ENCODE measurements at places on chromosomes 1 and 21.
A peak's percentile ranks its signal among the peaks of the same experiment; 100 is the strongest.

GRCh38 chr1:5917591-5918274, 74.5 kb downstream of the NPHP4 start:
- DNase-seq = no peak

DNA sequence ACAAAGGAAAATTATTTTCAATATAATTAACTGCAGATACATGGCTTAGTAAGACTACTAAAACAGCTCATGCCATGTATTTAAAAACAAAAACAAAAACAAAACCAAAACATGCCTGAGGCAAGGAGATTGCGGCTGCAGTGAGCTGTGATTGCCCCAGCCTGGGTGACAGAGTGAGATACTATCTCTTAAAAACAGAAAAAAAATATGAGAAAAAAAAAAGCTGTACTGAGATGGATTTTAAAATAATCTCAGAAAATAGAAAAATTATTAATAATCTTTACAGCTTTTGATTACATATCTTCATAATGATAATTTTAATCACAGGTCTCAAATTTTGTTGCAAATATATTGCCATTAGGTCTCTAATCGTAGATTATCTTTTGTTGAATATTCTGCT, 24.0 kb upstream of the LIN9 start:
- DNase-seq = no peak

GRCh38 chr21:46082963-46083790, 14.7 kb upstream of the COL6A2 start:
- DNase-seq = peak; percentile 61

DNA sequence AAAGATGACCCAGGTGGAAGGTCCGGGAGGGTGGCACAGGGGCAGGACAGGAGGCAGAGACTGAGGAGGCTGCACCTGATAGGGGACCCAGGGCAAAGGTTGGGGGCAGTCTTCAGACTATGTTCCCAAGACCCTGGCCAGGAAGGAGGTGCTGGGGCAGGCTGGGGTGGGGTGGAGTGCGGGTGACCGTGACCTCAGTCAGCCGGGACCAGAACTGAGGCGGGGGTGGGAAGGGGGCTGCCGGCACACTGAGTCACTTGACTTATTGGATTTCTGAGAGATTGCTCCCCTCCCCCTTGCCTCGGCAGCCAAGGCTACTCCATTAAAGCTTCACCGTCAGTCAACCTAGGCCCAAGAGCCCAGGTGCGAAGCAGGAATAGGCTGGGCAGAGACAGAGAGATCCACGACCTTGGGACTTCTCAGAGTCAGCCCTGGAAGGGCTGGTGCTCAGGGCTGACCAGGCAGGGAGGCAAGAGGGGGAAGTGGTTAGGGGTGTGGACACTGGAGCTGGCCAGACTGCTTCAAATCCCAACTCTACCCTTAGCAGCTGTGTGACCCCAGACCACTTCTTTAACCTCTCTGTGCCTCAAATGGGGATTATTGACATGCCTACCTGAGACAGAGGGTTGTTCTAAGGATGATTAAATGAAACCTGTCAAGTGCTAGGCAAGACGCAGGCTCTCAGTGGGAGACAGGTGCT, 47.9 kb upstream of the LAPTM5 start:
- no peak for DNase-seq

DNA sequence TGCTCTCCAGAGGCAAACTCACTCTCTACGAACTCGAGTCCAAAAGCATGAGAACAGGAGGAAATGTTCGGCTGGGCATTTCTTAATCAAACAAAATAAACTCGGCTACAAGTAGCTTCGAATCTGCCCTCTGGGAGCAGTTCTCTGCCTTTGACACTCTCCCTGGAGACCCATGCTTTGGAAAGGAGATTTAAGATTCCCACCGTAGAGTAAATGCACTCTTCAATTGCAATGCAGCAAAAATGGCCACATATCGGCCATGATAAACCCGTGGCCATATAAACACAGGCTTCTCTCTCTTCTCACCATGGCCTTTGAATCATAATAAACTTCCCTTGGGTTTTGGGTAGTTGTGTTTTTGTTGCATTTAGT, 215.4 kb downstream of the TOMM20 start:
- no peak for DNase-seq

- no peak for DNase-seq
Measured at GRCh38 chr1:242211254-242212022, 212.5 kb upstream of the MAP1LC3C start.

DNA sequence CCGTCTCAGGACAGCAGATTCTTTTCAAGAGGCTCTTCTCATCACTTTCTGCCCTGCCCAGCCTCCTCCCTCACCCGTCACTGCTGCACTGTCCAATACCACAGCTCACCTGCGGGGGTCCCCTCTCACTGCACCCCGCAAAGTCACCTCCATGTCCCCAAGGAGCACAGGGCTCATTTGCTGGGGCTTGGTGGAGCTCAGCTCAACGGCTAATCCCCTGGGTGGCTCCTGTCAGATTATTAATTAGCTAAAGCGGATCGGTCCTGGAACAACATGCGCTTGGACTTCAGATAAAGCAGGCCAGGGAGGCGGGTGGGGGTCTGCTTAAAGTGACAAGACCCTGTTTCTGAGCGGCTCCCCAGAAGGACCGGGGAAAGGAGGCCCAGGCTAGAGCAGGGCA, 43.1 kb downstream of the CASZ1 start:
- no peak for DNase-seq

DNA sequence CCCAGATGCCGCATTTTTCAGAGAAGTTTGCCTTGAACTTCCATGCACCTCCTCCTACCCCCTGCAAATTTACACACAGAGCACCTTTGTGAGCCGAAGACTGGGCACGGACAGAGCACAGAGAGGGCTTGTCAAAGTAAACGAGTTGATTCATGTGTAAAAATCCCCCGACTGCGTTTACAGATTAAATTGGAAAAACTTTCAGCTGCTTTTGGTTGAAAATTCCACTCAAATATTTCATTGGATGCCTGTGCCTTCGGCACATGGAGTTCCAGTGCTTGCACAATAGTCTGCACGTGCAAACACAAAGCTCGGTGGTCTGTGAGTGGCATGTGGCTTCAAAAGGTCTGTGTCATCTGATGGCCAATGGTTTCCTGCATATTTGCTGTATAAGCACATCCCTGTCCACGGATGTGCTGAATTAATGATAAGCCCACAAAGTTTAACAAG, 177.5 kb downstream of the SETD4 start:
- DNase-seq = no peak

- no peak for DNase-seq
Measured at GRCh38 chr21:29335720-29336119, 37.0 kb downstream of the BACH1 start.

- no peak for DNase-seq
Measured at GRCh38 chr1:156513185-156513584, 12.6 kb upstream of the MEF2D start.

DNA sequence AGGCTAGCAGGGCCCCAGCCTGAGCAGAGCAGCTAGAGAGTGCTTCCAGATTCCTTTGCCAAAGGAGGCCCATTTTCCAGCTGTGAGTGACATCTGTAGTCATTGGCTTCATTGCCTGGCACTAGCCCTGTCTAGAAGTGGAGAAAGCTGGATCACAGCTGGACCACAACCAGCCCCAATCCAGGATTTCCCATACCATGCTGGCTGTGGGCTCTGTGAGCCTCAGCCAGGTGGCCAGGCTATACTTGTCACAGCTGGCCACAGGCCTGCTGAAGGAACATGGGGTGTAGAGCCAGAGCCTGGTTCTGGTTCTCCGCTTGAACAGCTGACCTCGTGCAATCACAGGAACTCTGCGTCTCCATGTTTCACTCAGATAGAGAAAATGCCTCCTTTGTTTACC, 36.6 kb downstream of the RIMKLA start:
- no peak for DNase-seq

- no peak for DNase-seq
Measured at GRCh38 chr1:236085545-236086159, 20.8 kb upstream of the NID1 start.

DNA sequence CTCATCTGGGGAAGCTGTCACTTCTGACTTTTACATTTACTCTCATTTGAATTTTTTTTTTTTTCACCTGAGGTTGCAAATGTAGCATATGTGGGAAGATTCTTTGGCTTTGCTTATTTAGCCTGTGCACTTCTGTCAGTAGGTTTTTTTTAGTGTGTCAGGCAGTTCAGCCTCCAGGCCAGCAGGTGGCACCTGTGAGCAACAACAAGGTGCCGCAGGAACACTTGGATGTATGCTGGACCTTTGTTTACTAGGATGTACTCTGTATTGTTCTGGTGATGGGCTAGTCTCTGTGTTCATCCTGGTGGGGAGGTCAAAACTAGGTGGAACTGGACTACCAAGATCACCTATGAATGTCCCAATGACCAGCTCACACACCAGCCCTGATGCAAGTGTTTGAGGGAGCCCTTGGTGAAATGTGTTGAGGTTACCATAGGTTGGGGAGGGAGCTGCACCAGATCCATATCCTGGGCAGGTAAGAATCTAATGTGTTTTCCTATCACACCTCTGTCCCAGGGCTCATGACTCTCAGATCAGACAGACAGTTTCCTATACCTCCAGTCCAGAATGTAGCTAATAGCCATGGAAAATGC, 618.2 kb downstream of the BRINP3 start:
- DNase-seq = no peak

- DNase-seq = no peak
Measured at GRCh38 chr1:90513956-90514355, 203.1 kb downstream of the BARHL2 start.

DNA sequence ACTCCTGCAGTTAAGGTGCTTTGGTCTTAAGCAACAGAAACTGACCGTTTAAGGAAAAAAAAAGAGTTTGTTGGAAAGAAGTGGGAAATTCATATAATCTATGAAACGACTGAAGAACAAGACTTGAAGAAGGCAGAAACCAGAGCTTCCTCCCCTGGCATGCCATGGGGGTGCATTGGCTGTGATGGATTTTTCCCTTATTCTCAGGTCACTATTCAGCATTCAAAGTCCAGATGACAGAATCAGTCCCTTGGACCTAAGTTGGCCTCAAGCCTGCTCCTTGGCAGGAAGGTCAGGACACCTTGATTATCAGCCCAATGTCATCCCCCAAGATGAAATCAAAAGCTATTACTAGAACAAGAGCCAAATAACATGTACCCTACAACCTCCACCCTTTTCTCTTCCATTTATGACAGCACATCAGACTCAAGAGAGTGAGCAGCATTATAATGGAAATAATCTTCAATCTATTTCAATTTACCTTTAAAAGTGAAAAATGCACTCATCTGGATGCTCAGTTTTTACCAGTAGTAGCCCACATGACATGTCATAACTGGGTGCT, 15.8 kb upstream of the TMEM9 start:
- no peak for DNase-seq

GRCh38 chr21:28256420-28256831, 736.3 kb downstream of the LTN1 start:
- DNase-seq = no peak

DNA sequence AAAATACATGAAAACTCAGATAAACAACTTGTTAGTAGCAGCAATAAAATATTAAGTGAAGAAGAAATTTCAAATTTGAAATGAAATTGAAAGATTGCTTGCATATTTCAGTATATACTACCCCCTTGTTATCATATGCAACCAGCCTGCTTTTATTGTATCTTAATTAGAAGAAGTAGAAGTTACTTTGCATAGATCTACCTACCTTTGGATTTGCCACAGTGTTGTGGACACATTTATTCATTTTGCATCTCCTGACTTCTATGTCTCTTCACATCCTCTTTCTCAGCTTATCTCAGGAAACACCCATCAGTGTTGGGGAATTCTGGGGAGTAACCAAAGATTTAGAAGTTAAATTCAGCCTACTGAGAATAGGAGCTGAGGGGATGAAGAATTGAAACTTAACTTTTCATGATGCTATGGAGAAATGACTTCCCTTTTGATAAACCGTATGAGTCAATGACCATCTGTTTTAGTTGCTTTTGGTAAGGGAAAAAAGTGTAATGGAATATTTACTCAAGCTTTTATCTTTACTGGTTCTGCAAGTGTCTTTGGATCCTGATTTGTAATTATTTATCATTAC, 96.9 kb downstream of the RGL1 start:
- DNase-seq = no peak

GRCh38 chr1:15296585-15297321, 49.7 kb downstream of the FHAD1 start:
- DNase-seq = no peak

DNA sequence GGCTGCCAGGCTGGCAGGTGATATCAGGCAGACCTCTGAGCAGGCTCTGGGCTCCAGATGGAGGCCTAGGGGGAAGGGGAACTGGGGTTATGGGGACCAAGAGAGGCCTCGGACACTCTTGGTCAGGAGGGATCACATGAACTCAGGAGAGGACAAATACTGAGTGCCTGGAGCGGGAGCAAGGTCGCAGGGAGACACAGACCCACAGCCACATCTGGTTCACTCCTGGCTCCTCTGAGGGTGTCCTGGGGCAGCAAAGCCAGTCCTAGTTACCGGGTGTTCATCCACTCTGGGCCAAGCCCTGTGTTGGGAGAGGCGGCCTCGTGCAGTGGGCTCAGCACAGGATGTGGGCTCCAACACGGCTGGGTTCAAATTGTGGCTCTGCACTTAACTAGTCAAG, 239.0 kb downstream of the PTPRU start:
- no peak for DNase-seq

- no peak for DNase-seq
Measured at GRCh38 chr1:206873603-206874188, 8.3 kb downstream of the IL20 start.

GRCh38 chr1:54325703-54326461, 80.3 kb downstream of the SSBP3 start:
- no peak for DNase-seq

DNA sequence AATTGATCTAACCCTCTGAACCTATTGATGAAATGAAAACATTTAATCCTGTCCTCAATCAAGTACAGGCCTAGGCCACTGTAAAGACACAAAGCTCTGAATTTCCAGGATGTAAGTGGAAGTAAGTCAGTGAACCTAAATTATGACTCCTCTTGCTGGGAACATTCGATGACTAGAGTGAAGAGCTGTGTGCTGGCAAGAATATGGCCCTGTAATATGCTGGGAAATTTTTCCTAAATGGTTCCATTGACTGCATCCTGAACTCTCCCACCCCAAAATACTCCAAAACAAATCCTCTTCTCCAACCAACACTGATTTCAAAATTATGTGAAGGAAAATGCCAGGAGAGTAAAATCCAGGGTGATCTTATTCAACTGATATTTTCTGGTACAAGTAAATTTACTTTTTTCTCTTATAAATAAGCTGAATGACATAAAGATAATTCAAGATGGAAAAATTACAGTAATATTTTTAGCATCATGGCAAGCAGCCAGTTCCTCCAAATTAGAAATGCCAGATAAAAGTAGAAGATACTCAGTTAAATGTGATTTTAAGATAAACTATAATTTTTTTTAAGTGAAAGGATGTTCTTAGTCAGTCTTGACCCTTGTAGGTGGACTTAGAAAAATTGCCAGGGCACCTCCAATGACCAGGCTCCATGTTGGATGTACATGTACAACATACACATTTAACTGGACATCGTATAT, 269.4 kb downstream of the PTGER3 start:
- DNase-seq = no peak

DNA sequence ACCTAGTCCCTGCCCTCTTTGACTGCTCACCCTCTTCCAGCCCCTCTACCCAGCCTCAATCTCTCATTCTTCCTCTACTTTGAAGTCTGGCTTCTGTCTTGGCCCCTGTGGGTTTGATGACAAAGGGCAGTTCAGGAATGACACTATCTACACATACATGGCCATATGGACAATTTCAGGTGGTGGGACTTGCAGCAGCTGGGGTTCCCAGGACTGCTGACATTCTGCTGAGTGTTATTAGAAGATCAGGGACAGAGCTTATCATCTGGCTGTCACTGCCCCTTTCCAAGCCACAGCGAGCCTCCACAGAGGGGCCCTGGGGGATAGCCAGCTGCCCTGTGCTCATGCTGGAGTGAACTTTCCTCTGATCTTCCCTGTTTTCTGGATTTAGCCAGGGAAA, 97.4 kb upstream of the IPO9 start:
- DNase-seq = no peak
